ENCODE measurements at places on chromosomes 5 and 9.

DNA sequence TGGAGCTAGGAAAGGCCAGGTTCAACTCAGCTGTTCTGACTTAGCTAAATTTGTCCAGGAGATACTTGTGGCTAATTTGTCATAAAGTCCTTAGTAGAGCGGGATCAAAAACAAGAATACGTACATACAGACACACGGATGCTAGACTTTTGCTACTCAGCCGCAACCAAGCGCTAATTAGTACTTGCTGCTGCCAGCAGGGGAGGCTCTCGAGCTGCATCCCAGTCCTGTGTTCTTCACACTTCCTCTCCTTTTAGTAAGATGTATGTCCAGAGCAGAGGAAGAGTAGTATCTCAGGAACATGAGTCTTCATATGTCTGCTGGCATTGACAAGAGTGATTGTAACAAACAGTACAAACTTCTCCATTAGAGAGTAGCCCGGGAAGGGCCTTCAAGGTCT, 58.3 kb downstream of the CYFIP2 start:
- no peak for DNase-seq

DNA sequence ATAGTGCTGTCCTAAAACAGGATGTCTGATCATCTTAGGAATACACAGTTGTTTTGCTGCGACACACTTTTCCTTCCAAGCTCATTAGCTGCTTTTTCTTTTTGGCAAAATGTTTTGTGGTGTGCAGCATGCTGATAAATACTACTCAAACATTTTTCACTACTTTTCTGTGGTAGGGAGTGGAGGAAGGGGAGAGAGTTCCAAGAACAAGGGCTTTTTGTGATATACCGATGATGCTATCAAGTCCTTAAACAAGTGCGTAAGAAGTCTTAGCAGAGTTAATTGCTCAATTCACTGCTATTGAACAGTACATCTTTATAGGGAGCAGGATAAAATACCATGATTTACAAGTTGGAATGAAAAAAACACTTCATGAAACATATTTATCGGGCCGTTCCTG, 23.6 kb upstream of the TEK start:
- DNase-seq, result no peak

DNA sequence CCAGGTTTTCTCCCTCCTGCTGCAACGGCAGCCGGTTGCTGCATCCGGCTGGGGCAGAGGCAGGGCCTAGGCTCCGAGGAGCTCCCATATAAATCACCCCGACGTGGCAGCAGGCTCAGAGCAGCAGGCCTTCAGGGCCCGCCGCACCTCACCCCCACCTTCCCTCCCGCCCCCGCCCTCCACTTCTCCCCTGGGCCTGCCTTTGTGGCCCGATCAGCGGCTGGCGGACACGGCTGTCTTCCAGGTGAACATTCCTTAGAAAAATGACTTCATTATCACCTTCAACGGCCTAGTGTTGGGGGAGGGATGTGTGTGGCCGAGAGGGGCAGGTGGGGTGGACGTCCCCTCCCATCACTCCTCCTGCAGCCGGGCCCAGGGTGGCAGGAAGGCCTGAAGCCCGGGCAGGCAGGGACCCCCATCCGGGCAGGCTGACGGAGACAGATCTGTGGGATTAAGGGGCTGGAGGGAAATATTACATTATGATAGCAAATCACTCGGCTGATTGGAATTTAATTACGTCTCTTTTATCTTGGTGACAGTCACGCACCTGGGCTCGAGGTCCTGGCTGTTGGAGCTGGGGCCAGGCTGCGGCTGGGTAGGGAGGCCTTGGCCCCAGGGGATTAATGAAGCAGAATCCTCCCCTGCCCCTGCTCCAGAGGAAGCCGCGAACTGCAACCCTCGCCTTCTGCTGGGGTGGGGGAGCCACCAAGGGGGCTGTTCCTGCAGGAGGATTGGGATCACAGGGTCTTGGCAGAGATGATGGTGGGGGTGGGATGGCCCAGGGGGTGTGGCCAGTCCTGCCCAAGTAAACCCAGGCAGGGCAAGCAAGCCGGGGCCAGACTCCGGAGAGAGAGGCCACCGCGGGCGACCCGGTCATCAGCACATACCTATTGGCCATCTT, 38.4 kb upstream of the RXRA start:
- DNase-seq, result no peak

DNA sequence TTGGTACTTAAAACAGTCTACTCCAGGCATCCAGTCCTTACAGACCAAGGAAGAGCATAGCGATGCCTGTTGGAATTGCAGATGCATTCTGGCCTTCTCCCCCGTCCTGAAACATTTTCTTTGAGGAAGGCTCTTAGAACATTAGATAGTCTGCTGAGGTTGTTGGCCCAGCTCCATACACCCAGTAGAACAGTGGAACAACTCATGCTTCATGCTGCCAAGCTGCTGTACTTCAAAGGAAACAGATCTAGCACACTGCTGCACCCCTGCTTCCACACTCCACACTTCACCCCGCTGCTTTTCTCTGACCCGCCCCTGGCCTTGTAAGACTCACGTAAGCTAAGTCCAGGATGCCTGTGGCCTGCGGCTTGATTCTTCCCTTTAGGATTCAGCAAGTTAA, 33.4 kb upstream of the NCS1 start:
- DNase-seq, result no peak

GRCh38 chr5:167317884-167318283, 973.6 kb upstream of the WWC1 start:
- DNase-seq, result no peak

- no peak for DNase-seq
Measured at GRCh38 chr9:114202849-114203248, 47.5 kb downstream of the COL27A1 start.

DNA sequence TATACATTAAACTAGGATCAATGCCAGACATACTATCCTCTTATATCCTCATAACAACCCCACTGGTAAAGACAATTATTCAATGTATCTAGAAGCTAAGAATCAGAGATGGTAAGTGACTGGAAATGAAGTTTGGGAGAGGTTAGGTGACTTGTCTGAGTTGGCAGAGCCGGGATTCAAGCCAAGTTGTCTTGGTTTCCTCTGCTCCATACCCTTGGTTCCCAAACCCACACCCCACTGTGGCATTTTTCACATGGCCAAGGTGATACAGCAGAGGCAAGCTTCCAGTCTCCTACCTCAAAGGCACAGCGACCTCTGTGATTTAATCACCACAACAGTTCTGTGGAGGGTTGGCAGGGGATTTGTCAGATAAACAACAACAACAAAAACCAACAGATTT, 34.7 kb upstream of the ADRB2 start:
- no peak for DNase-seq

GRCh38 chr5:122153230-122153629, 23.9 kb downstream of the ZNF474 start:
- DNase-seq, result no peak

GRCh38 chr5:29037716-29038115, 1999.3 kb upstream of the CDH9 start:
- DNase-seq, result no peak

GRCh38 chr5:81787474-81788242, 36.8 kb upstream of the SSBP2 start:
- no peak for DNase-seq

GRCh38 chr5:162154242-162154641, 86.7 kb downstream of the GABRG2 start:
- DNase-seq, result no peak

GRCh38 chr5:96125231-96125891, 163.7 kb upstream of the ELL2 start:
- DNase-seq, result no peak

DNA sequence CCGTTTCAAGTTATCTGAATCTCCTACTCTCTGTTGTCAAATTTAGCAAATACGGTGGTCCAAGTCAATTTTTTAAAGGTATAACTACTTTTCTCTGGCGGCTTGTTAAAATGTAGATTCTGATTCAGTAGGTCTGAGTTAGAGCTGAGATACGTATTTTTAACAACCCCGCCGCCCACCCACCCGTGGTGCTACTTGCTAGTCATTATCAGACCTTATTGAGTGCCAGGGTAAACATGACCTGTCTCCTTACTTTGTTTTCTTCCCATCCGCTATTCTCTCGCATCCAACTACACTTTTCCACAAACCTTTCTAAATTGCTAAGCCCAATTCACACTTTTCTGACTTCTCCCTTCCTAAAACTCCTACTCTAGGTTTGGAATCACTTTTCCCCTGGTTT, 694 bp upstream of the PLAA start:
- DNase-seq, result no peak

DNA sequence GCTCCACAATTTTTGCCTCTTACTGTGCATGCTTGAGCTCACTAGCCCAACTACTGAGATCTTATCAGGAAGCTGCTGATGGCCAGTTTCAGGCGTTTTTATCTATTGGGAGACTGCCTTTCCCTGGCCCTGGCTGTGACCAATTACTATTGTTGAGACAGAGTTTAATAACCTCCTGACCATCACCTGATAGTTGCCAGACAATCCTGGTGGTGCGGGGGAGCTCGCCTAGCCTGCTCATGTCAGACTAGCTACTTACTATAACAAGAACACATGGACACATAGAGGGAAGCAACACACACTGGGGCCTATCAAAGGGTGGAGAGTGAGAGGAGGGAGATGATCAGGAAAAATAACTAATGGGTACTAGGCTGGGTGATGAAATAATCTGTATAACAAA, 13.0 kb upstream of the OXCT1 start:
- DNase-seq, result no peak

- DNase-seq, result no peak
Measured at GRCh38 chr5:76794871-76795270, 24.0 kb upstream of the F2RL1 start.

DNA sequence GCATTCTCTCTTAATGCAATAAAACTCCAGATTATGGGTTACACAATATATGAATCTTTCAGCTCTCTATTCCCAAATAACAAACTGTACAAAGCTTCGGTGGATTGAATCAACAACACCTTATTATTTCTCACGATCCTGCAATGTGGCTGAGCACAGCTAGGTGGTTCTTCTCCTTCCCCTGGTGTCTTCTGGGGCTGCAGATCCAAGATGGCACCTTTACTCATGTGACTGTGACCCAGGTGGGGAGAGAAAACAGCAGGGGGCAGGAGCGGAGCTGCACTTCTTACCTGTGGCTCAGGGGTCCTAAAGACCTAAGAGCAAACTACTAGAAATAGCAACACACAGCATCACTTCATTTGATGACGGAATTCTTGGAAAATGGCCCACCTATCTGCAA, 233.1 kb downstream of the IRX1 start:
- no peak for DNase-seq

GRCh38 chr9:36011379-36011778, 25.3 kb upstream of the RECK start:
- no peak for DNase-seq

DNA sequence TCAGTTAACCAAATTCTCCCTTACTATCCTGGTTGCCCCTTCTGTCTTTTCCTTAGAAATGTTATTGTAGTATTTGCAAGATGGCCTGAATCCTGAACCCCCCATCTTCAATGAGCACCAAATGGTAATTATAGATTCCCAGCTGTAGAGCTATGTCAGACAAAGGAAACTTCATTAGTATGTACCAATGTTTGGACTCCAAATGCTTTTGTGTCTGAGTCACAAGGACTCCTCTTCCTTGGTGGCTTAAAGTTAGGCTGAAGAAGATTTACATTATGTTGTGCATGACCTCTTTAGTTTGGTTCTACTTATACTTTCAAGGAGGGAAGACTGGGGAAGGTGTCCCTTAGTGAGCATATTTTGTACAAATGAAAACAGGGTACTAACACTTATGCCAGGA, 105.9 kb upstream of the CDKN2B start:
- DNase-seq, result no peak

DNA sequence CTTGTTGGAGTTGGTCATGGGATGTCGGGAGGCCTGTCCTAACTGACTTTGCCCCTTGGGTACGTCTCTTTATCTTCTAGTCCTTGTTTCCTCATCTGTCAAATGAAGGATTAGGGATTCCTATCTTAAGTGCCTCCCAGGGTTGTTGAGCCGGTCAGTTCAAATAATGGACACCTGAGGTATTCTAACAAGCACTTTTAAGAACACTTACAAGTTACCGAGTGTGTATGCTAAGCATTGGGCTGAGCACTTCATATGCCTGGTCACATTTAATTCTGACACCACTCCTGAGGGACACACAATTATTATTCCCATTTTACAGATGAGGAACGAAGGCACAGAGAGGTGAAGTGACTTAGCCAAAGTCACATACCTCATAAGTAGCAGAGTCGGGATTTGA, 37.1 kb downstream of the CAMK2A start:
- no peak for DNase-seq

GRCh38 chr5:61612431-61612830, 280.4 kb downstream of the ZSWIM6 start:
- DNase-seq, result no peak

GRCh38 chr5:72691751-72692150, 124.7 kb upstream of the TNPO1 start:
- no peak for DNase-seq

DNA sequence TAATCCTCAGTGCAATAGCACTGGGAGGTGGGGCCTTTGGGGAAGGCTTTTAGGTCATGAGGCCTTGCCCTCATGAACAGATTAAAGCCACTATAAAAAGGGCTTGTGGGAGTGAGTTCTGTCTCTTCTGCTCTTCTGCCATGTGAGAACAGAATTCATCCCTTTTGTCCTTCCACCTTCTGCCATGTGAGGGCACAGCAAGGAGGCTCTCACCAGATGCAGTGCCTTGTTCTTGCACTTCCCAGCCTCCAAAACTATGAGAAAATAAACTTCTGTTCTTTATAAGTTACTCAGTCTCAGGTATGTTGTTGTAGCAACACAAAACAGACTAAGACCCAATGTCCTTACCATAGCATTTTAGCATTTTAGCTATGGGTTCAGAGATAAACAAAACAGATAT, 81.7 kb upstream of the CPLX2 start:
- DNase-seq, result no peak

DNA sequence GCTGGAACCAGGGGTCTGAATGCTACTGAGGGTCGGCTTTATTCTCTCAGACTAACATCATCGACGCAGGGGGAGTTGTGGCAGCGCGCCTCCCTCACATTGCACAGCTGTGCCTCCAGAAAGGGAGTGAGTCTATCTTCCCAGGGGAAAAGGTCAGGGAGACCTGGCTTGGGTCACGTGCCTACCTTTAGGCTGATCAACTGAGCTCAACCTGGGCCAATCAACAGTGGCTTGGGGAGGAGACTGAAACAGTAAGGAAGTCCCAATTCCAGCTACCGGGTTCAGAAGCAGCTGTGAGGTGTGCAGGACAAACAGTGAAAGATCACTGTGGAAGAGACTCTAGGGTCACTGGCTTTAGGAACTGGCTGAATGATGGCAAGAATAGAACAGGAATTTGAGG, 14.3 kb downstream of the SNX30 start:
- no peak for DNase-seq

GRCh38 chr9:82327641-82328040, 339.1 kb downstream of the SPATA31D1 start:
- DNase-seq, result no peak

DNA sequence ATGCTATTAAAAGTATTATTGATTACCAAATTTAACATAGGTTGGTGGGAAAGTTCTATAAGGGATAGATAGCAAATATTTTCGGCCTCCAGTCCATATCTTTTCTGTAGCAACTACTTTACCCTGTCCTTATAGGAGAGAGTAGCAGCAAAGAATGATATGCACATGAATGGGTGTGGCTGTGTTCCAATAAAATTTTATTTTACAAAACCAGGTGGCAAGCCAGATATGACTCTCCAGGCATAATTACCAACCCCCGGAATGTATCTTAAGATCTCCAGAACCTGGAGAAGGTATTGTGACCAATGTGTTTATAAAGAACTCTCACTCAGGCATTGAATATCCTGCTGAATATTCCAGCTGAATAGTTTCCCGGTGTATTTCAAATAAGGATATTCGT, 1461.2 kb downstream of the MAT2B start:
- no peak for DNase-seq

Measured in NCI-H774 (cell line).